ENCODE measurements at places on chromosomes 7 and 10. TPM values are rescaled to one million over a fixed set of nuclear protein-coding genes. Genes with fewer than 3 reads are reported as not detected.

Gene FAM25A
- total RNA-seq: not detected

Gene CALD1
- total RNA-seq: 3,138 TPM

Gene GNAT3
- not detected for total RNA-seq

Gene ADAMTS14
- not detected for total RNA-seq

Gene NXPH1
- not detected for total RNA-seq

DNA sequence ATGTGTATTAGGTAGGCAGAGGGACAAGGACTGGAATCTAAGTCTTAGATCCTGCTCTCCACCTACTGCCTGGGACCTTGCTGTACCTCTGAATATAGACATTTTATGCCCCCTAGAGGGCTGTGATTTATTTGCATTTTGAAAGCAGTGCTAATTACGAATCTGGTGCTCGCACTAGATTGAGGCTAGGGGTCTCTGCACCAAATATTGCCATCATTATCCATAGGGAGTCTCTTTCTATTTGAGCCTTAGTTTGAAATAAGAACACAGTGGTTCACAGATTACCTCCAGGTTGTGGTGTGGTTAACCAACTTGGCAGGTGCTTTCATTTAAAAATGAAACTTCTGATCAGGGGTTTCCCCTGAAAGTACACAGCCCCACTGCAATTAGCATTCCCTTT, 41.8 kb downstream of the CNNM1 start:
- no peak for DNase-seq

DNA sequence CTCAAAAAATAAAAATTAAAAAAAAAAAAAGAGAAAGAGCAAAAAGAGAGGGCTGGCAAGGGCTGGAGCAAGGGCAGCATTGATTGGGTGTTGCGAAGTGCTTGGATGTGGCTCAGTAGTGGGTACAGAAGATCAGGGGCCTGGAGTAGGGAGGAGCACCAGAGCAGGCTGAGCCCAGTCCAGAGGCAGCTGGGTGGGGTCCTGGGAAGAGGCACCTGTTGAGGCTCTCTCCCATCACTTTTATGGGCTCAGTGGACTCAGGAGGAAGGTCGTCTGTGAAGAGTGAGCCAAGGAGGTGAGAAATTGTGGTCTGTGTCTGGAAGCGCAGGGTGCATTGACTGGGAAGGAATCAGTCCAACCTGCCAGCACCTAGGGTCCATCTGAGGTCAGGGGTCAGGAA, 11.8 kb upstream of the ZMIZ2 start:
- no peak for DNase-seq

- DNase-seq: no peak
Measured at GRCh38 chr10:132575320-132576201, 38.0 kb downstream of the INPP5A start.

DNA sequence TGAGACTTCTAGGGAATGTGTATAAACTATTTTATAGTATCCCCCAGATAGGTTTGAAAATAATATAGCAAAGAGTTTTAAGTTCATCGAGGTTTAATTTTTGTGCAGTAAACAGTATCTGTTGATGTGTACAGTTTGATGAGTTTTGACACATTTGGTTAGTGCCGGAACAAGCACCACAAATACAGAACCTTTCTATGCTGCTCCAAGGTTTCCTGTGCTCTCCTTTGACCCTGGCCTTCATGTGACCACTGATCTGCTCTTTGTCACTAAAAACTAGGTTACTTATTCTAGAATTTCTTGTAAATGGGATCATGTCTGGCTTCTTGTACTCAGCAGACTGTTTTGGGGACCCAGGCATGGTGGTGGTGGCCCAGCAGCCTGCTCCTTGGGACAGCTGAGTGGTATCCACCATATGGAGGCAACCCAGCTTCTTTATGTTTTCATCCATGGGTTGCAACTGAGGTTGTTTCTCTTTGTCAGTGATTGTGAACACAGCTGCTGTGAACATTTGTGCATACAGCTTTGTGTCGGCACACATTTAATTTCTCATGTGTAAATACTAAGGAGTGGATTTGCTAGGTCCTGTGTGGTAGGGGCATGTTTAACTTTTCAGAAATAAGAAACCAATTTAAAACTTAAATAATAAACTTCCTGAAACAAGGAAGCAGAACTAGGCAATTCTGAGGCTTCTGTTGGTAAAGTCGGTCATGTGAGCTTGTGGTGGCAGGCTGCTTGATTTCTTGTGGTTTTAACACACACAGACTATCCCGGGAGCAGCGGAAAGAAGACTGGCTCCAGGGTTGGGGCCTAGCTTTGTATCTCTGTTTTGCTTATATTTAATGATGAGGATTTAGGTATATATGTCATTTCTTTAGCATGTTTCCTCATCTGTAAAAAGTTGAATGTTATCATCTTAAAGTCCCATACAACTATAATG, 219.4 kb downstream of the ABCA13 start:
- peak; percentile 82 for DNase-seq

- DNase-seq: no peak
Measured at GRCh38 chr7:1823376-1824150, 153.5 kb downstream of the ELFN1 start.

- DNase-seq: no peak
Measured at GRCh38 chr7:78402096-78402495, 603.5 kb downstream of the PHTF2 start.

GRCh38 chr10:70812814-70813213, 2.9 kb upstream of the SGPL1 start:
- DNase-seq: peak; percentile 45

DNA sequence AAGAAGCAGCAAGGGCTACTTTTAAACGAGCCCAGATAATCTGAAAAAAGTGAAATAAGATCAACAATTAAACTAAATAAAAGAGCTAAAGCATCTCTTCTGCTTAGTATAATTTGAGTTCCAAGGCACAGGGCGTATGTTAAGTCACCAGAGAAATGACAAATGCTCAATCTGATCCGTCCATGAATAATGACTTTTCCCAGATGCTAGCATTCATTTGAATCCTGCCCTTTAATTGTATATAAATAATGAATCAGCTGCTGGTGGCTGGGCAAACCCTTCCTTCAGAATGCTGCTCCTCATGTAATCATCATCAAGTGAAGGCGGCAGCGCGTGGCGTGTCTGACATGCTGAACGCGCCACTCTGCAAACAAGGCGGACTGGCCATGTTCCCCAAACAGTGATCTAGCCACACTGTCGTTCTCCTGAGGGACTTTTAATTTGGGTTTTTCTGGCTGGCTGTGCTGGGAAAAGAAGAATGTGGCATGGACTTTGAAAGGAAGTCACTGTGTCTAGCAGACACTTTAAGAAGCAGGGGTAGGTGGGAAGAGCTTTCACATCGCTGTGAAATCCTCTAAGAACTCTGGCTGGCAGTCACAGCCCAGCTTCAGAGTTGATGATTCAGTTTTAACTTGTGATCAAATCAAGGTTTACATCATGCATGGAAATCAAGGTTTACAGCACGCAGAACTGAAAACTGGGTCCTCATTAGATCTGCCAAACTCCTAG, 70.7 kb downstream of the BEND7 start:
- no peak for DNase-seq

GRCh38 chr7:7148798-7149481, 33.4 kb upstream of the C1GALT1 start:
- DNase-seq: no peak

DNA sequence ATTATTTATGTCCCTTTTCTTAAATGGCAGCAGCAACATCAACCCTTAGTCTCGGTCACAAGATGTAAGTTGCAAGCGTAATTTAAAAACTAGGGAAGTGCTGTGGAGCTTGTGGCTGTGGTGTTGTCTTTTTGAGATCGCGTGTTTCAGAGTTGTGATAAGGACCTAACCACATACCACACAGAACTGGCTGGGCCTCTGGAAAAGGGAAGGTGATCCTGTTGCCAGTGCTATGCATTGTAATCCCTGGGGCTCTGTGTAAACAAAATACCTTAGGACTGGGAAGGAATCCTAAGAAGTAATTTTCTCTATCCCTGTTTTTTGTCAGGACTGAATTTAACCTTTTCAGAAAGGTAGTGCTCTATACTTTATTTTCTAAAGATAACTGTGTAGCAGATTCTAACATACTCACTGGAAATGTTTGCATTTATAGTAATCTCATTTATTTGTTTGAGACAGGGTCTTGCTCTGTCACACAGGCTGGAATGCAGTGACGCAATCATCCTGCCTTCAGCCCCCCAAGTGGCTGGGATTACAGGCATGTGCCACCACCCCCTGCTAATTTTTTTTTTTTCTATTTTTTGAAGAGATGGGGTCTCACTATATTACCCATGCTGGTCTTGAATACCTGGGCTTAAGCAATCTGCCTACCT, 60.4 kb downstream of the INPP5F start:
- no peak for DNase-seq

DNA sequence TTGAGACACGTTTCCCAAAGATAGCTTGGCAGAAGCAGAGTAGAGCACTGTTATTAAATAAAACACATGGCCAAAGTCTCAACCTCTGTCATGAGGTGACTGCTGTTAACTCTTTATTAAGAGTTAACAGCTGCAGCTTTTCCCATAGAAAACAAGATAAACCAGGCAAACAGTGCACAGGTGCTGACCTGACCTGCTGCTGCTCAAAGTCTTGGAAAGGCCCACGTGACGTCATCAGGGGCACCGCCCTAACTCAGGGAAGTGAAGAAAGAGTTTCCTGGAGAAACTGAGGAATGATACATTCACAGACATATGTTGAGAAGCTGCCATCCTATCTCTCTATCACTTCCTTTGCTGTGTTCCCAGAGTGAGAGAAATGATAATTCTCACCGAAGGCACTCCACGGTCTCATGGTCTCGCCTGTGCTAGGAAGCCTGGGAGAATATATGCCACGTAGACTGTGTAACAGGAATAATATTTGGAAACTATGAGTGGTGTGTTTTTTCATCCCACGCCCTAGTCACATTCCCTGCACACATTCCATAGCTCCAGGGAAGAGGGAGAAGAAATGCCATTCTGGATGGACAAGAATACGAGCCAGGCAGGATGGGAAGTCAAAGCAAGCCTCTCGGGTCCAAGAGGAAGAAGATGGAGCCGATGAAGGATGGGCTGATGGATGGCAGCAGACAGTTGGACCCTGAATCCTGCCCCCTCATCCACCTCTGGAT, 146.2 kb upstream of the NFE2L3 start:
- DNase-seq: no peak

GRCh38 chr7:48376263-48376662, 205.0 kb downstream of the ABCA13 start:
- no peak for DNase-seq

DNA sequence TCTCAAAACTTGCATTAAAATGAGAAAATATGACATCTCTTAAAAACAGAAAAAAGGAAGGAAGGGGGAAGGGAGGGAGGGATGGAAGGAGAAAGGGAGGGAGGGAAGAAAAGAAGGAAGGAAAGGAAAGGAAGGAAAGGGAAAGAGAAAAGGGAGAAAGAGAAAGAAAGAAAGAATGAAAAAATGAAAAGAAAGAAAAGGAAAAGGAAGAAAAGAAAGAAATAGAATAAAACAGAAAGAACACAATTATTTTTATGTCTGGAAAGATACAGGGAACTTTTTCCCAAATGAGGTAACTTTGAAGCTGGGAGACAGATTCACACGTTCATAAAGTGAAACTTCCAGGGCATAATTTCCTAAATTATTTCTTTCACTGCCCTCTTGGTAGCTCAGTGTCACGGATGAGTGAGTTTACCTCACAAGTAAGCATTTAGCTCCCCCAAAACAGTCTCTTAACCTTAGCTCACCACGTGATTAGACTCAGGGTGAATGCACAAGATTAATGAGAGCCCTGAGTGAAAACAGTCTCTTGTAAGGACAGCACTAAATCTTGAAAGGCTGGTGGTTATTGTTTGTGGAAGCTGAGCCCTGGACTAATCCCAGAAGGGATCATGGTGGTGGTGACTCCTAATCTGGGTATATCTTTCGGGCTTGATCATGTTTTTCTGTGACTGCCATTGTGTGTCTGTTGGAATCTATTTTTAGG, 74.1 kb upstream of the HDAC9 start:
- DNase-seq: no peak

- no peak for DNase-seq
Measured at GRCh38 chr7:2834748-2835441, 9.2 kb downstream of the GNA12 start.
